ENCODE measurements at places on chromosomes 16 and 17. TPM values are rescaled to one million over a fixed set of nuclear protein-coding genes. Genes with fewer than 3 reads are reported as not detected.

DNA sequence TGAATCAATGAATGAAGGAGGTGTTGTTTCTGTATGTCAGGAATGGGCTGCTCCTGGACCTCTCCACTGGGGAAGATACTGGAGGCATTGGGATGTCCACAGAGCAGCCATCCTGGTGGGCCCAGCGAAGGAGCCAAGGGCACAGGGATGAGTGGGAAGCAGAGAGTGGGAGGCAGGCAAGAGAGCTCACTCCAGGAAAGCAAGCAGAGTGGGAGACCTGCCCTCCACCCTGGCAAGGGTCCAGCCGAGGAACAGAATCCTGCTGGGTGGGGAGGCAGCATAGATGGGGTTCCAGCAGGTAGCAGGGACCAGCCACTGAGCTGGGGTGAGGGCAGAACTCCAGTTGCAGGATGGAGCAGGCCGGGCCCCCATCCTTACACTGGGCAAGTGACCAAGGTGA is 71.9 kb upstream of the AMZ2 start:
- no peak for DNase-seq

SHCBP1 gene
- total RNA-seq, result 37.1 TPM

- DNase-seq, result peak; percentile 88
Measured at GRCh38 chr17:7351665-7352502, at the start of gene KCTD11. Gene KCTD11, plus strand, starts transcription at chr17:7352162.

KRTAP2-2 gene
- not detected for total RNA-seq

GRCh38 chr16:72291531-72291981 is 119.6 kb upstream of the PMFBP1 start:
- no peak for DNase-seq

- DNase-seq, result peak; percentile 30
Measured at GRCh38 chr16:68229431-68230175, 6.3 kb downstream of the ESRP2 start.

GRCh38 chr17:57037411-57037810 is 47.6 kb upstream of the AKAP1 start:
- no peak for DNase-seq

DNA sequence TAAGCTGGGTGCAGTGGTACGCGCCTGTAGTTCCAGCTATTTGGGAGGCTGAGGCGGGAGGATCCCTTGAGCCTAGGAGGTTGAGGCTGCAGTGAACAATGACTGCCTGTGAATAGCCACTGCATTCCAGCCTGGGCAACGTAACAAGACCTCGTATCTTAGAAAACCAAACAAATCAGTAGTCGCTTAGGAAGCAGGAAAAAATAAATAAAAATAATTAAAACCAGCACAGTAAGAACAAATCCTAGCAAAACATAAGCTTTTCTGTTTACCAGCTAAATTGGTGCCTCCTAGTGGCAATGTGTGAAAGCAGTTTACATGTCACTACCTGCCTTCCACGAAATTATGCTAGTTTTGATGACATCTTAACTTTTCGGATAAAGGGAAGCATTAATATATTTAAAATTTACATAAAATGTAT is 1.3 kb downstream of the ARMC5 start:
- DNase-seq, result peak; percentile 33

GRCh38 chr16:27483624-27484023 is 66.1 kb downstream of the GTF3C1 start:
- no peak for DNase-seq

All from activated T-cell treated with anti-CD3 and anti-CD28 coated beads, Interleukin-2, amount 50 U/mL, for 72 hours (primary cell).